Activated naive CD4-positive, alpha-beta T cell treated with anti-CD3 and anti-CD28 coated beads, Interleukin-2, amount 10 ng/mL, durations not matched to agents 5 hours and 36 hours (primary cell): ENCODE measurements at places on chromosomes 11 and 22. TPM values are rescaled to one million over a fixed set of nuclear protein-coding genes. Genes with fewer than 3 reads are reported as not detected.

The GPR83 gene
- total RNA-seq = 0.05 TPM

The STARD10 gene
- 11.1 TPM for total RNA-seq

The NEFH gene
- total RNA-seq = 1.5 TPM

The EFCAB6 gene
- total RNA-seq = 0.19 TPM

The BIRC3 gene
- total RNA-seq = 33.9 TPM

The OR51B5 gene
- not detected for total RNA-seq

The OR4C5 gene
- total RNA-seq = not detected

The BDNF gene
- not detected for total RNA-seq

The CLP1 gene
- total RNA-seq = 15.7 TPM

The C22orf31 gene
- not detected for total RNA-seq

The CNTN5 gene
- not detected for total RNA-seq

The PLAAT2 gene
- total RNA-seq = 0.28 TPM

The DDTL gene
- 3.0 TPM for total RNA-seq

The KCNA4 gene
- not detected for total RNA-seq

The OR51I1 gene
- not detected for total RNA-seq

The CALCB gene
- total RNA-seq = 1.3 TPM

The KRTAP5-10 gene
- 0.26 TPM for total RNA-seq

The EMID1 gene
- not detected for total RNA-seq

The NTM gene
- total RNA-seq = not detected

The SYT7 gene
- not detected for total RNA-seq

The DCHS1 gene
- total RNA-seq = 0.38 TPM

The RIC3 gene
- 8.2 TPM for total RNA-seq

The TNNT3 gene
- 11.5 TPM for total RNA-seq

The ATXN10 gene
- total RNA-seq = 100 TPM

The MMP27 gene
- total RNA-seq = not detected

The OR51E1 gene
- not detected for total RNA-seq

The MUC2 gene
- total RNA-seq = not detected

The SLC25A18 gene
- not detected for total RNA-seq

The TYR gene
- not detected for total RNA-seq

The MYOD1 gene
- total RNA-seq = not detected

The ADM2 gene
- total RNA-seq = 4.6 TPM

The OSBP2 gene
- total RNA-seq = 1.0 TPM

The CSF2RB gene
- total RNA-seq = 0.43 TPM

The C11orf42 gene
- not detected for total RNA-seq

The LRRC4C gene
- total RNA-seq = not detected

The NPTXR gene
- total RNA-seq = 1.6 TPM

The TMEM135 gene
- 37.4 TPM for total RNA-seq

The TMEM45B gene
- 3.9 TPM for total RNA-seq

The CLDN5 gene
- 4.9 TPM for total RNA-seq

The CASP4 gene
- 166 TPM for total RNA-seq

The TUG1 gene
- 82.5 TPM for total RNA-seq

The RIBC2 gene
- total RNA-seq = 8.2 TPM
